ENCODE measurements at places on chromosomes 1 and 21. TPM values are rescaled to one million over a fixed set of nuclear protein-coding genes. Genes with fewer than 3 reads are reported as not detected.
A peak's percentile ranks its signal among the peaks of the same experiment; 100 is the strongest.

DNA sequence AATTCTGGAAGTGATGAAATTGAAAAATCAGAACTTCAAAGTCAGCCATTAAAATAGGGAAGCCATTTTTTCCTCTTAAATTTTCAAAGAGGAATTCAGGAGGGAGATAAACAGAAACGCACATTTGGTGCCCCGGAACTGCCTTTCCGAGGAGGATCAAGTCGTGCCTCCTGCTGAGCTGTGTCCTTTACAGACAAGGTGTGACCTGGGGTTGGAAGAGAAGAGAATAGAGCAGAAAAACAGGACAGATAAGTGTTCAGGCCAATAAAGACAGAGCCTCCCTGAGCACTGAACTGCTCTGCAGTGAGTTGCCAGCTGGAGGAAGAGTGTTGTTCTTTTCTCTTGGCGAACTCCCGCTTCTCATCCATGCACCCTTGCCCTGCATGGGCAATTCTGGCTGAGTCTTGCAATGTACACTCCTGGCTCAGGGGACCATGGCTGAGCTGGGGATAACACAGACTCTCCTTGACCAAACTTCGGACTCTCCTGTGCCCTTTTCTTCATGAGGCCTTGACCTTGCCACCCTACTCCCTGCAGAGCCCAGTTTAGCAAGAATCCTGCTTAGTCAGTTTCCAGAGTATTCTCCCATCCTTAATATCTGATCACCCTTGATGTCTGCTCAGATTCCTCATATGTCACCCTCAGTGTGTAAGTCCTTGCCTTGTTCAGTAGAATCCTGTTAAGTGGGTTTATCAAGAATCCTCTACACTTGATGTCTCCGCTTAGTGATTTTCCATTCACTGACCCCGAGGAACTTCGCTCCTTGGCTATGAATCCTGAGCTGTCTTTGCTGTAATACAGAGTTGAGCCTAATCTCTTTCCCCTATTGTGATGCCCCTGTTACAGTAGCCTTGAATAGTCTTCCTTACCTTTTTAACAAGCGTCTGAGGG, 1.3 kb upstream of the MTARC1 start:
- no peak for DNase-seq

DNA sequence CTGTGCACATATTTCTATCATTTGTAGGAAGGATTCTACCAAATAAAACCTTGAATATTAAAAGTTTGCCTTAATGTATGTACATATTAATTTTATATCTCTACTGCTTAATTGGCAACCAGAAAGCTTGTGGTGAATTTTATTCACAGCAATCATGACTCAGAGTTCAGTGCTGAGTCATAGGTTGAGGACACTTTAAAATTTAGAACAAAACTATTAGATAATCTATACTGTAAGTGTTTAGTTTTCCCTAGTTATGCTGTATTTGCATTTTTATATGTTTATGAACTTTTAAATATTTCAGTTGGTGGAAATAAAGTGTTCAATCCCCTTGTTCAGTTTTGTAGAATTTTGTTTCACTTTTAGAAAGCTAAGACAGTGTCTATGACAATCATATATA, 841.5 kb downstream of the KCNT2 start:
- DNase-seq = no peak

GRCh38 chr1:227541796-227542152, 21.6 kb upstream of the ZNF678 start:
- no peak for DNase-seq

The CD160 gene
- 1.3 TPM for polyA plus RNA-seq

DNA sequence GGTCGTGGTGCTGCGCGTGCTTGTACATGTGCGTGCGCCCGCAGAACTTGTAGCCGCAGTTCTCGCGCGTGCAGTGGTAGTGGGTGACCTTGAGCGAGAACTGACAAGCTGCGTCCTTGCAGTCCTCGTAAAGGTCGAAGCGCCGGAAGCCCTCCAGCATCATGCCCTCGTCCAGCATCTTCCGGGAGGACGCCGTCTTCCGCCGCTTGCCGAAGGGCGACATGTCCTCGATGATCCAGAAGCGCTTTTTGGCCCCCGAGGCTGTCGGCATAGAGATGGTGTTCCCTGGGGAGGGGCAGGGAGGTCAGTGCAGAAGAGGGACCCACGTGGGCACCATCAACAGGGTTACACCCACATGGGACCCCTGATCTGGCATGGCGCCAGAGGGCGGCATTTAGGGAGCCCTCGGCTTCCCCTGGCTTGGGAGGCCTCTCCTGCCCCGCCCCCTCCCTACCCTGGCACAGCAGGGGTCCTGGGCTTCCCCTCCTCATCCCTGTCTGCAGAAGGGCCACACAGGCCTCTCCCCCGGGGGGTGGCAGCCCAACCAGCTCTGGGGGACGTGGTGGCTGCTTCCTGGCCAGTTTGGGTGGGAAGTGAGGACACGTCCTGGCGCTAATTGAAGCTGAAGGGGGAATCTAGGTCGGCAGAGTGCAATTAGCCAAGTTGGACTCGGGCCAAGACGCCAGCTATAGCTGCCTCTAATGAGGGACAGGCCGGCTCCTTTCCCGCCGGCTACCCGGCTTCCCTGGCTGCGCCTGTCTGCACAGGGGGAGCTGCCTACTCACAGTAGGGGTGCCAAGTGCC, 156.5 kb downstream of the CASZ1 start:
- no peak for DNase-seq

The HFM1 gene
- 5.1 TPM for polyA plus RNA-seq

The ASPM gene
- 23.1 TPM for polyA plus RNA-seq

- DNase-seq = no peak
Measured at GRCh38 chr1:32939655-32940371, 24.8 kb downstream of the RNF19B start.

DNA sequence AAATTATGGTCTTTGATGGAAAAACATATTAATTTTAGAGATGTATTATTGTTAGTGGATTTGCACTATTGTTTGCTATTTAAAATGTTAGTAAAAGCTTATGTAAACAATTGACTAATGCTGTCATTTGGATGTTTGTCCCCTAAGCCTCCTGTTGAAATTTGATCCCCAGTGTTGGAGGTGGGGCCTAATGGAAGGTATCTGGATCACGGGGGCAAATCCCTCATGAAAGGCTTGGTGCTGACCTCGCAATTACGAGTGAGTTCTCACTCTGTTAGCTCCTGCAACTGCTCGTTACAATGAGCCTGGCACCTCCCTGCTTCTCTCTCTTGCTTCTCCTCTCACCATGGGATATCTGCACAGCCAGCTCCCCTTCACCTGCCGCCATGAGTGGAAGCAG, 14.3 kb downstream of the TMEM35B start:
- no peak for DNase-seq

The CFHR3 gene
- 1.1 TPM for polyA plus RNA-seq

DNA sequence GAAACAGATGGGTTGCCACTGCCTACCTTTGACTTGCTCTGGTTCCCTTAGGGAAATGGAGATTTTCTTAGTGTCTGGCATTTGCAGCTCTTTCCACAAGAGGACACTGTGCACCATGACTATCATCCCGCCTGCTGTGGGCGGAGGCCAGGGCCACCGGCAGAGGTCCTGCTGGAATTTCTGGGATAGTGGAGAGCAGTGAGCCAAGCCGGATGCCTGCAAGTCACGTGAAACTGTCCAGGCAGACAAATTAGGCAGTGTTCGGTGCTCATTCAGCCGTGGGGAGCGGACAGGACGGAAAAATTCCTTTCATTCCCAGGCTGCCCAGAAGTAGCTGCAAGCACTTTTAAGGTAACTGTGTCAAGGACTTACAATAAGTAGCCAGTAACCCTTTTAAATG, 43.4 kb downstream of the IGSF5 start:
- DNase-seq = peak; percentile 80

GRCh38 chr1:235503403-235504121, 690 bp downstream of the B3GALNT2 start:
- DNase-seq = peak; percentile 54

The LIN9 gene
- polyA plus RNA-seq = 11.3 TPM

The RUNX1 gene
- 3.2 TPM for polyA plus RNA-seq

The MYBPH gene
- polyA plus RNA-seq = 0.07 TPM

GRCh38 chr1:28898405-28898881, 15.9 kb upstream of the EPB41 start:
- no peak for DNase-seq

GRCh38 chr1:51294566-51295184, 35.7 kb downstream of the TTC39A start:
- no peak for DNase-seq

GRCh38 chr1:14997646-14998276, 155.8 kb upstream of the TMEM51 start:
- no peak for DNase-seq

DNA sequence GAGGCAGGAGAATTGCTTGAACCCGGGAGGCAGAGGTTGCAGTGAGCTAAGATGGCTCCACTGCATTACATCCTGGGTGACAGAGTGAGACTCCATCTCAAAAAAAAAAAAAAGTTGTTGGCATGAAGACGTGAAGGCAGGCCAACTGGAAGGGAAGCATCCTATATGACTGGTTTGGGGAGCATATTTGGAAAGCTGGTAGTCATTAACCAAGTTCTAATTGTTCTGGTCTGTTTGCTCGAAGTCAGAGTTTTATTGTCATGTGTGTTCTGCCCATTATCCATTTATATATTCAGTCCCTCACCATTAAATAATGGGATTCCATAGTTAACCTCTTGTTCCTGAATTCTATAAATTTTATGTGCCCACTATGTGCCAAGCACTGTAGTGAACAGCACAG, 3.3 kb upstream of the GLRX2 start:
- no peak for DNase-seq

DNA sequence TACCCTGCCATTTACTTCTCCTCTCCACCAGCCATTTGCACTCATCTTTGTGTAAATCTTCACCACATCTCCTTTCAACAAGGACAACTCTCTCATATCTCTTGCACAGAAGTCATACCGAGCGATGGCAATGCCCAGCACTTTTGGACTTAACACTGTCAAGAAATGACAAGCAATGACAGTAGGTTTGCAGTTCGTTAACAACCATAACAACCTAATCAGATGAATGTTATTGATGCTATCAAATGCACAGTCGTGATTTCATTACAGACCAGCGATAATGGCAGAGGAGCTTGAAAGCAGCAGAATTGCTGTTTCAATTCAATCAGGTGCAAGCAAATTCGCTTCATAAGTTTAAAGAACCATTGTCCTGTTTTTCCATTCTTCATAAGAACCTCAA, 390.9 kb downstream of the VAV3 start:
- DNase-seq = no peak

The PRDM2 gene
- polyA plus RNA-seq = 39.6 TPM

DNA sequence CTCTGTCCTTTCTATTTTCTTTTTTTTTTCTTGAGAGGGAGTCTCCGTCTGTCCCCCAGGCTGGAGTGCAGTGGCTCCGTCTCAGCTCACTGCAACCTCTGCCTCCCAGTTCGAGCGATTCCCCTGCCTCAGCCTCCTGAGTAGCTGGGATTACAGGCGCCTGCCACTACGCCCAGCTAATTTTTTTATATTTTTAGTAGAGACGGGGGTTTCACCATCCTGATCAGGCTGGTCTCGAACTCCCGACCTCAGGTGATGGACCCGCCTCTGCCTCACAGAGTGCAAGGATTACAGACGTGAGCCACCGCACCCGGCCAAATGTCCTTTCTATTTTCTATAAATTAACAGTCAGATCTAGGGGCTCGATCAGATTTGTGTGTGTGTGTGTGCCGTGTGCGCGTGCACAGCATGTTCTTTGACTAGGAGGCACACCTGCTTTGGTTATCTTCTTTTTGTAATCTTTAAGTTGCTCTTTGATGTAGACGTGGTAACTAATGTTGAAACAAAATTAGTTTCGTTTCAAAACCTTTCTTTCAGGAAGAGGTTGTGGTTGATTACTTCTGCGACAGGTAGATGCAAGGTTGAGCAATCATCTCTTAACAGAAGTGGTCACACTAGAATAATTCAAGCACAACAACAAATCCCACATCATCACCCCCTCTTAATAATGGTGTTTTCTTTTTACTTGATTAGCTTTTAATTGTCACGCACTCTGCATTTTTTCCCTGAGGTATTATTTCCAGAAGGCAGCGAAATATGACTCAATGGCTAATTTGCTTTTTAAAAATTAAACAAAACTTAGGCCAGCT, 779 bp upstream of the DEGS1 start:
- DNase-seq = no peak
